ENCODE measurements at places on chromosomes 3 and 15.

DNA sequence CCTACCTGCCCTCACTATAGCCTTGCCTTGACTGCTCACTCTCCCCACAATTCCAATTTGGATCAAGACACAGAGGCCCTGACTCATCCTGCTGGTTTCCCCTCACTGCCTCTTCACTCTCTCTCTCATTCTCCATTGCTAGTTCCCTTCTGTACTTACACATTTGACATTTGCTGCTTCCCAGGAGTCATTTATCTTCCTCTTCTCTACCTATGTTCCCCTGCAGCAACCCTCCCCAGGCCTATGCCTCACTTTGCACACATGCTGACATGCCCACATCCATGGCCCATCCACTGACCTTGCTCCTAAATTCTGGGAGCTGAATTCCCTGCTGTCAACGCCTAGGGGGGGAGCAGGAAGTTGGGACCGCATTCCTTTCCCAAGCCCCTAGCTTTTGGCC lies 82.2 kb downstream of the SRGAP3 start:
- DNase-seq: no peak

DNA sequence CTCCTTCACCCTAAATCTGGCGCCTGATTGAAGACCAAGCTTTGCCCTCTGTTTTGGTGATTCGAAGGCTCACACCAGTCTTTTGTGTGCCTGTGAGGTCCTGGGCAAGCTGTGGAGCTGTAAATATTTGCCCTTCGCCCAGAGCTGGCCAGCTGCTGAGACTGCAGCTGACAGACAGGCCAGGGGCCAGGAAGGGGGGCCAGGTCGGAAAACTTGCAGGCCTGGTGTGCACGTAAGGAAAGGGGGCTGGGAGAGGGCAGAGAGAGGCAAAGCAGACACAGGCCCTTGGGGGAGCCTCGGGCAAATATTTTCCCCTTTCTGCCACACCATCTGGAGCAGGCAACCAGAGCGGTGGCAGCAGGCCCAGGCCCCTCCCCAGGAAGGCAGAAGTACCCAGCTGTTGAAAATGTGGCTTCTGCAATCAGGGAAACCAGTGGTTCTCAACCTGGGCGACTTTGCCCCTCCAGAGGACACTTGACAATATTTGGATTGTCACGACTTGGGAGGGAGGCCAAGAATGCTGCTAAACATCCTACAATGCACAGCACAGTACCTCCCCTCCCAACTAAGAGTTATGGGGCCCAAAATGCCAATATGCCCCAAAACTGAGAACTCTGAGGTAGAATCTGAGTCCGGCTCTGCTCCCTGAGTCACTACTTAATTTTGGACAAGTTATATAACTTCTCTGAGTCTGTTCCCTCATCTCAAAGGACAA lies 2.5 kb downstream of the PDZRN3 start:
- DNase-seq: no peak

DNA sequence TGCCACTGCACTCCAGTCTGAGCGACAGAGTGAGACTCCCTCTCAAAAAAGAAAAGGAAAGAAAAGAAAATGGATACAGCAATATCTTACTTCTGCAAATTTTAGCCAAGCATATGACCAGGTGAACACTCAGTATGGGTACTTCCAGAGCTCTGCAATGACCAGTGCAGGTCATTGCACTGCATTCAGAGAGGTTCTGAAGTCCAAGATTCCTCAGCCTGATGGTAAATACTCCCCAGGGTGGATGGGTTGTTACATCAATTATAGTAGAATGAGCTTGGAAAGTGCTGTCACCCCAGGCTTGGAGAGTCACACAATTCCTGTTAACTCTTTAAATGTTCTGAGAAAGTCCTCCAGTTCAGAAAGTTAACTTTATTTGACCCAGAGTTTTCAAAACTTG lies 103.7 kb downstream of the RPLP1 start:
- DNase-seq: no peak

DNA sequence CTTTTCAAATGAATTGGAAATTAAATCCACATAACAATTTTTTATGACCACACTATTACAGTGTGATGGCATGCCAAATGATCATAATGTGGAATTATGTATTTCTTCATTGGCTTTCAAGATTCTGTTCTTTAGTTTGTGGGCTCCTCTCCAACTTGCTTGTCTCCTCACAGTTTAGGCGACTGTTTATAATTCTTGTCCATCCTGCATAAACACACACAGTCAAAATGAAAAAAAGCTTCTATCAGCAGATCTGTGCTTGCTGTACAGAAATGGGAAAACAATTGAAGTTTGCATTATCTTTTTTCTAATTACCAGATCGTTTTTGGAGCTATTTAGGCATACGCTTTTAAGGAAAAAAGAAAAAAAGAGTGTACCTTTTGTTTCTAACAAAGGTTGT lies 37.0 kb downstream of the OPA1 start:
- DNase-seq: no peak

- no peak for DNase-seq
Measured at GRCh38 chr15:89781055-89781454, 4.9 kb downstream of the MESP2 start.

DNA sequence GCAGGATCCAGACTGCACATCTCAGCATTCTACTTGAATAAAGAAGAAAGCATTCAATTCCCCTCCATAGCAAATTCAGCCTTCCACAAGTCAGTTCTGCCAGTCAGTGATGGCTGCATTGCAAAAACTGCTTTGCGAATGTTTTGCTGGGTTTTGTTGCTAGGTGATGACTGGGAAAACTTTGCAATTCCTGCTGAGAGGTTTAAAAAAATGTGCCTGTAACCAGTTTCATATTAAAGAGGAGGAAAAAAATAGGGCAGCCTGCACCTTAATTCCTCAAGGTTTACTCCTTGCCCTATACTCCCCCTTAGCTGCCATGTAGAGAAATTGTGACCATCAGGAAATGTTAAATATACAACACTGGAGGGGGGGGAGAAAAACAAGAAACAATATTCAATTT lies 225.6 kb upstream of the ATP11B start:
- no peak for DNase-seq

DNA sequence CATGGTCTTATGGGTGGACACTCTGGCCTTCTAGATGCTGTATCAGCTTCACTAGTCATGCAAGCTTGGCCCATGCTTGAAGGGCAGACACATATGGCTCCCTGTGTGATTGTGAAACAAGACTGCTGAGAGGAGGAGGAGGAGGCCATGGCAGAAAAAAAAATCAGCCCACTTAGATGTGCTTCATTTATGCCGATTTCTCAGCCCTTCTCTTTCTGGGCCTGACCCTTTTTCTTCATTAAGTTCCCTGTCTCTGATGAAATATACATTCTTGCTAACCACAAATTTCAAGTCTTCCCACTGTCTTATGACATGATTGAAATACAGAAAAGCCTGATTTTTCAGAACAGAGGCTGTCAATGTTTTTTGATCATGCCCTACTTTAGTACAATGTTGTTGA lies 213.0 kb upstream of the FEZF2 start:
- DNase-seq: no peak

GRCh38 chr15:67132276-67132675 lies 66.9 kb downstream of the SMAD3 start:
- no peak for DNase-seq

DNA sequence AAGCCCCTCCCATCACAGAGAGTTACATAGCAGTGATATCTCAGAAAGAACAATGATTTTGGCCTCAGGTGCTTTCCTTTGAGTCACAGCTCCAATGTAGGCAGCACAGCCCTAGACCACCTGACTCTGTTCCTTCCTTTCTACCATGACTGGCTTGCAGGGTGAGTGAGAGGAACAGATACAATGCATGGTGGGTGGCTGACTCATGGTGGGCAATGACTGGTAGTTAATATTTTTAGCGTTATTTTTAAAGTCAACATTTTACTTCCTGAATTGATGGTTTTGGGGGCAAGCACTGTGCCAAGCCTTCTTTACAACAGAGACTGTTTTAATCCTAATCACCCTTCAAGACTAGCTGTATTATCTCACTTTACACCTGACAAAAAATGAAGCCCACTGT lies 32.8 kb upstream of the ST3GAL6 start:
- DNase-seq: no peak

- DNase-seq: no peak
Measured at GRCh38 chr15:82699726-82700125, 9.9 kb downstream of the AP3B2 start.

GRCh38 chr15:52800828-52801747 lies 11.0 kb upstream of the ONECUT1 start:
- no peak for DNase-seq

DNA sequence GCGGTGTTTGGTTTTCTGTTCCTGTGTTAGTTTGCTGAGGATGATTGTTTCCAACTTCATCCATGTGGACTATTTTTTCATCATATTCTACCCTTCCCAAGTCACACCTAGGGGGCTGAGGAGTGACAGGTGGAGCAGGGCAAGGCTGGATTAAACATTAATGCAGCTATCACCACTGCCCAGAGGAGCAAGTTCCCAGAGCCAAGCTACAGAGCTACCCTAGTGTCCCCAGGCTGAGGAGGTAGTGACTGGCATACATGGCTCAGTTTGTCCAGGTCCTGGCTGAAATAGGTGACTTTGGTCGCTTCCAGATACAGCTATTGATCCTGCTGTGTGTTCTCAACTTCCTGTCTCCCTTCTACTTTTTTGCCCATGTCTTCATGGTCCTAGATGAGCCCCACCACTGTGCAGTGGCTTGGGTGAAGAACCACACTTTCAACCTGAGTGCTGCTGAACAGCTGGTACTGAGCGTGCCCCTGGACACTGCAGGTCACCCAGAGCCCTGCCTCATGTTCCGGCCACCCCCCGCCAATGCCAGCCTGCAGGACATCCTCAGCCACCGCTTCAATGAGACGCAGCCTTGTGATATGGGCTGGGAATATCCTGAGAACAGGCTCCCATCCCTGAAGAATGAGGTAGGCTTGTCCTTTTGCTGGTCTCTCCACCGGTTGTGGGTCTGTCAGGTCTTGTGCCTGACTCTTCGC lies at the start of gene SLC22A13:
SLC22A13 (plus strand) TSS at position 209 of the 704 bp plus-strand sequence; CDS start at position 258, 49 bp downstream.
- DNase-seq: no peak

GRCh38 chr15:85172846-85173490 lies 191.3 kb downstream of the PDE8A start:
- DNase-seq: no peak

Data from posterior cingulate gyrus (tissue), 11 donors.